ENCODE measurements at places on chromosomes 3 and 15.

- no peak for DNase-seq
Observed at GRCh38 chr3:172159962-172160538, 120.7 kb downstream of the FNDC3B start.

- DNase-seq = no peak
Observed at GRCh38 chr3:194056731-194057415, 79.1 kb upstream of the HES1 start.

DNA sequence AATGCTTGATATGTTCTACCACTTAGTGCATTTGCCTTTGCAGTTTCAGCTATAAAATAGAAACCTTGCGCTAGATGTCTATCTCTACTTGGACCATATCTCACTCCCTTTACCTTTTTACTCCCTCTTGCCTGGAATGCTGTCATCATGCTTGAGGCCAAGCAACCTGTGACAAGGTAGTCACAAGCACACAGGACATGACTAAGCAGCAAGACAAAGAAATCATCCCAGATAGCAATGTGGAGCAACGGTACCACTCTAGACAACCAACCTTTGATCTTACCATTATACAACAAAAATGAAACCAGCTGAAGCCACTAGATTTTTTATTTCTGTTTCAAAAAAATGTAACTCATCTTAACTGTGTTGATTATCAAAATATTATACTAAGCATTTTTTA, 50.5 kb upstream of the SPSB4 start:
- no peak for DNase-seq

- DNase-seq = no peak
Observed at GRCh38 chr3:12224181-12225147, 64.4 kb upstream of the PPARG start.

DNA sequence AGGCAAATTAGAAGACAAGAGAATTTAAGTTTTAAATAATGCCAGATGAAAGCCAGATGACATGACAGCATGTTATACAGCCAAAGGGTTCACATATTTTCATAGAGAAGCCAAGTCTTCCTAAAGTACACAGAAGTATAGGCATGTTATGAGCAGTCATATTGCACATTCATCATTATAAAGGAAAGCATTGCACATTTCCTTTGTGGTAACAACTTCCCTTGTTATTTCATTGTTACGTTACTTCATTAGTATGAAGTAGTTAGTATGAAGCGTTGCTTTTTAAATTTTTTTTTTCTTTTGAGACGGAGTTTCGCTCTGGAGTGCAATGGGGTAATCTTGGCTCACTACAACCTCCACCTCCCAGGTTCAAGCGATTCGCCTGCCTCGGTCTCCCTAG, 4.6 kb upstream of the ABCC5 start:
- no peak for DNase-seq

Data from NCI-H1048 (cell line).